Activated T-cell treated with anti-CD3 and anti-CD28 coated beads for 48 hours (primary cell): ENCODE measurements at places on chromosomes 7 and 10.

GRCh38 chr7:121187676-121188075 is 141.1 kb upstream of the WNT16 start:
- no peak for DNase-seq

GRCh38 chr7:82164813-82165212 is 278.8 kb downstream of the CACNA2D1 start:
- no peak for DNase-seq

DNA sequence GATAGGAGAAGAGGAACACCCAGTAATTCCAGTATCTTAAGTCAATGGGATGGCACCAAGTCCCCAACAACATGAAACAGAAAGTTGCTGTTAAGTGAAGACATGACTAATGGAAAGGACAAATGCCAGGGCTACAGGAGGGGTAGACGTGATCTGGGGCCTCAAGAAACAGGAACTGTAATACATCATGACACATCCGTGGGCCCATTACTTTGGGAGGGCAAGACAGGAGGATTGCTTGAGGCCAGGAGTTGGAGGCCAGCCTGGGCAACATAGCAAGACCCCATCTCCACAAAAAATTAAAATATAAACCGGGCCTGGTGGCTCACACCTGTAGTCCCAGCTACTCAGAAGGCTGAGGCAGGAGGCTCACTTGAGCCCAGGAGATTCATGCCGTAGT is 408.6 kb upstream of the PRKCQ start:
- DNase-seq = no peak

GRCh38 chr10:30459283-30459682 is 25.3 kb downstream of the MAP3K8 start:
- no peak for DNase-seq

DNA sequence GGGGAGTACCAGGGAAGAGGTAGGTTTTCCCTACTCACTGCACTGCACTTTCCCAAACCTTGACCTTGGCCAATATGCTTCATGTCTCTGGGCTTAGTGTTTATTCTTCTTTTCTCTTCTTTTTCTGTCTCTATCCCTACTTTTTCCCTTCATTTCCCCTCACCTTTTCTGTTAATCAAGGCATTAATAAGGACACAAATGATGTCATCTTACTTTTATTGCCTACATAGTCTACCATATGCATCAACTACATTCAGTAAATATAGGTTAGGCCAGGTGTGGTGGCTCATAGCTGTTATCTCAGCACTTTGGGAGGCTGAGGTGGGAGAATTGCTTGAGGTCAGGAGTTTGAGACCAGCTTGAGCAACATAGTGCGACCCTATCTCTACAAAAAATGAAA is 13.0 kb upstream of the ZNF503 start:
- no peak for DNase-seq

GRCh38 chr10:100007231-100008141 is 2.3 kb downstream of the DNMBP start:
- DNase-seq = no peak

GRCh38 chr7:1956141-1956540 is 276.6 kb downstream of the MAD1L1 start:
- DNase-seq = no peak

DNA sequence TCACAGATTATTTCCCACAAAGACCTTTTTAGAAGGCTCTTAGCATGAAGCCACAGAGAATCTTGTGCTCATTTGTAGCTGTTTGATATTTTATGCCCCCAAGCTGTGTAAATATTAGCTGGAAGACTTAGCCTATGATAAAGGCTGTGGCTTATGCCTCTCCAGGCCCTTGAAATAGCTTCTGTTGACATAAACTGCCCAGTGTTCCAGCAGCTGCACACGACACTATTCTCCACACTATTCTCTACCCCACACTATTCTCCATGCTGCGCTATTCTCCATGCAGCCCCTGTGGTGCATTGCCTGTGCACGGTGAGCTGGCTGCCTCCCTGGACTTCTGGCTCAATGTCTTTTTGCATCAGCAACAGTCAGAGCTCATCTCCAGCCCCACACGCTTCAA is 13.1 kb downstream of the DDC start:
- no peak for DNase-seq

DNA sequence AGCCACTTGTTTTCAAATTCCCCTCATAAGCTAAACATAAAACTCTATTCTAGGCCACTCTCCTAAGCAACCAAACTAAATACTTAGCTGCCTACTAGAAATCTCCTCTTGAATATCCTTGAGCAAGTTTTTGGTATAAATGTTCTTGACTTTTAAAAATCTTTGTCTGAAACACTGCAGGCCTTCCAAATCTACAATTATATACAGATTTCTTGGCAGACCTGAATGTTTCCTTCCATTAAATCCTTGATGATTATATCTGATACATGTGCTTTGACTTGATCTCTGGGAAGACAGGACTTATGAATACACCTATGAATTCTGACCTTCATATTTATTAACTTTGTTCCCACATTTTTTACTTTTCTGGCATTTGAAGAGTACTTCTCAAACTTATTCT is 314.5 kb downstream of the CACNA2D1 start:
- no peak for DNase-seq

- no peak for DNase-seq
These were observed 45.3 kb downstream of the COL17A1 start for GRCh38 chr10:104040382-104040781.

DNA sequence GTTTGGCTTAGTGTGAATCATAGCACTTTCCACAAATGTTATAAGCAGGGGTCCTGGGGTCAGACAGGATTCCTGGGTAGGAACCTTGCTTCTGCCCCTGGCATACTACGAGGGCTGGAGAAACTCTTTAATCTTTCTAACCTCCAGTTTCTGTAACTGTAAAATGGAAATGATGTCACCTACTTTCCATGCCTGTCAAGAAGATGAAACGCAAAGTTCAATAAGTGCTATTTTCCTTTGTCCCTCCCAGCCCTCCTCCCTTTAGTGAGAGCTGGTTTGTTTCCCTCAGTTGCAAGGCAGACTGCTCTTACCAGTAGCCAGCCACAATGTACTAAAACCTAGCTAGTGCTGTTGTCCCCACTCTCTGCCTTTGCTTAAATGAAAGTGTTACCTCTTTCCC is 117.1 kb upstream of the HPS1 start:
- DNase-seq = no peak

GRCh38 chr7:49099587-49100326 is 175.4 kb downstream of the CDC14C start:
- no peak for DNase-seq

DNA sequence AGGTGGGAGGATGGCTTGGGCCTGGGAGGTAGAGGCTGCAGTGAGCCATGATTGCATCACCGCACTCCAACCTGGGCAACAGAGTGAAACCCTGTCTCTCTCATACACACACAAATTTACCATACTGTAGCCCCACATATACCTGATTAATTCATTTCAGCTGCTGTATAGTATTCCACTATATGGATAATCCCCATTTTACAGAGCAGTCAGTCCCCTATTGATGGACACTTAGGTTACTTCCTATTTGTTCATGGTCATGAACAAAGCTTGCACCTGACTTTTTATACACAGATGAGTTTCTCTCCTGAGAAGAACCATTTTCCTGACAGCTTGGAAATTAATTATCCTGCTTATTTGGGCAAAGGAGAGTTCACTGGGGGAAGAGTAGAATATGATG is 59.2 kb downstream of the EMX2 start:
- no peak for DNase-seq

- DNase-seq = no peak
These were observed 23.0 kb downstream of the PHYH start for GRCh38 chr10:13276749-13277365.

GRCh38 chr7:117217106-117218035 is 105.5 kb downstream of the WNT2 start:
- DNase-seq = no peak

- no peak for DNase-seq
These were observed 79.9 kb upstream of the TMEM196 start for GRCh38 chr7:19853261-19853832.

DNA sequence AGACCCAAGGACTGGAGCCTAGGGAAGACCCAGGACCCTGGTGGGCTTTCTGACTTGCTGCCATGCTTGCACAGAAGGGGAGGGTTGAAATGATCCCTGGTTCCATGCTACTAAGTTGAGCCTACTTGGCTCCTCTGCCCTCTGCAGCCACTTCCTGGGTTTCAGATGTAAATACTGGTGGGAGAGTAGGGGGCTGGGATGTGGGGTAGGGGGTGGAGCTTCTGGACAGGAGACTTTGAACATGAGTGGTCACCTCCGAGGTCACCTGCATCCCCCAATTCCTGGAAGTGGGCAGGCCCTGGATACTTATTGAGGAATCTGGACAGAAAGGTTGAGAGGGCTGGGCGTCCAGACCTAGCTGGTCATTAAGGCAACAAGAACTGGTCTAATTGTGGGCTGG is 2.9 kb upstream of the ZMIZ1 start:
- no peak for DNase-seq

GRCh38 chr7:43729924-43730248 is 563 bp upstream of the COA1 start:
- no peak for DNase-seq

GRCh38 chr10:100289641-100290040 is 3.2 kb upstream of the BLOC1S2 start:
- DNase-seq = no peak
